CD4-positive, alpha-beta T cell treated with Interleukin-1 beta for 1 hour (primary cell): ENCODE measurements at places on chromosomes 11 and 22.
A peak's percentile ranks its signal among the peaks of the same experiment; 100 is the strongest.

DNA sequence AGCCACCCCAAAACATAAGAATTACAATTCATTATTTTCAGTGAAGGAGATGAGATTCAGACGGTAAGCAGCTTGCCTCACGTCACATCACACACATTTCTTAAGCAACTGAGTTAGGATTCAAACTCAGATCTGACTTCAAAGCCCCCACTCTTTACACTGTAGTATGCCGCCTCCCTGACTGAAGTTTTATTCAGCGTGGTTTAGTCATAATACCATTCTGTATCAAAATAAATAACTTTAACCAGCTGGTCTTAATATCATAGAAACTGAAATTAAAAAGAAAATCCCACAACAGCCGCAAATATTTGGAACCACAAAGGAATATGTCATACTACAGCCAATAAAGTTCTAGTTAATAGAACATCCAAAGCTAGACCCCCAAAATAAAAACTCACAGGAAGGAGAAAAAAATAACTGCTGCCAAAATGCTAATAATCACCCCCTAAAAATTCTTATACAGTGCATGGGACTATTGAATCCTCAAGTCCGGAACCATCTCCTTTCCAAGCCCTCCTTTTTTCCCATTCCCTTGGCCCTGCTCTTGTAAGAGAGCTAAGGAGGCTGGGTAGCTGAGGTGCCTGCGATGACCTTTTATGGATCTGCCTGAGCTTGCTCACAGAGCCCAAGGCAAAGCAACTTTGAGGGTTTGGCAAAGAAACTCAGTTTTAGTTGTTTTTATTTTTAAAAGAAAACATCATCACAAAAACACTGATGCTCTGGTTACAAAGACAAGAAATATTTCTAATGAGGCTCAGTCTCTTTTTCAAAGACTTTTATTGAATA, 334.5 kb downstream of the TTC28 start:
- no peak for DNase-seq

DNA sequence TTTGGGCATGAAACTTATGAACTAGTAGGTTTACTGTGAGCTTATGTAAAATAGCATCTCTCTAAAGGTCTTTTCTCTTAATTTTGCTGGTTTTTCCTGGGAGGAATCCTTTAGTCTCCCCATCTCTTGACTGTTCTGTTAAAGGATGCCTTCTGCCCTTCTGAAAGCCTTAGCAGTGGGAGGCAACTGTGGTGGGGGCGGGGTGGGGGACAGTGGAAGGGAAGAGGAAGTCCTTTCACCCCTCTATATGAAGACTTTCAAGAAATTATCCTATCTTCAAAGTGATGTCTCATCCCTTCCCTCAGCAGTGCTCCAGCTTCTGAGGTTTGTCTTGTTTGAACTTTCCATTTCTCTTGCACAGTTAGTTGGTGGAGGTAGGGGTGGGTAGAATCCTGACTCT, 73.1 kb downstream of the ELP4 start:
- no peak for DNase-seq

DNA sequence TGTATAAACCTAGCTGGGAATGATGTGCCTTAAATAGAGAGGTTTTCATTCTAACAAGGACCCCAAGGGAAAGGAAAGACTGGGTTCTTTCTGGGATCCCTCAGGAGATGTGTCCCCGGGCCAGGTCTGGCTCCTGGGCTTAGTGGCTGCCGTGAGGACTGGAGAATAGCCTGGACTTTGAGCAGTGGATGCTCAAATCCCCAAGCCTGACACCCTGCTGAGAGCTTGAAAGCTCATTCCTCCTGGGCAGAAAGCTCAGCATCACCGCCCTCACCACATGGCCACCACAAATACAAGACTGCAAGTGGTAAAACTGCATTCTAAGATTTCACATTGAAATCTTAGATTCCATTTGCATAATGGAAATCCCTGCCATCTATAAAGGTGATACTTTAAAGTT, 79.4 kb upstream of the NARS2 start:
- DNase-seq = no peak

GRCh38 chr11:45154276-45154675, 7.8 kb downstream of the PRDM11 start:
- DNase-seq = no peak

DNA sequence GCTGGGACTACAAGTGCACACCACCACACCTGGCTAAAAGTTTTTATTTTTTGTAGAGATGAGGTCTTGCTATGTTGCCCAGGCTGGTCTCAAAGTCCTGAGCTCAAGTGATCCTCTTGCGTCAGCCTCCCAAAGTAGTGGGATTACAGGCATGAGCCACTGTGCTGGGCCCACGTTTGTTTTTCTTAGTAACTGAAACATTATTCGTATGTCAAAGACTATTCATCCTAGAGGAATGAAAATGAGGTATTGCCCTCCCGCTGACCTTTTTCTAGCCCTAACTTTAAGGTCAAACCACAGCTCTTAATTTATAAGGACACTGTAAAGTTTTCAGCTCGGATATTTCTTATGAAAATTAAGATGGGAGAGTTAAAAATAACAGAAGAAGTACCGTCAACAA, 33.2 kb upstream of the PAX6 start:
- DNase-seq = no peak

GRCh38 chr11:79512706-79513469, 72.1 kb upstream of the TENM4 start:
- DNase-seq = no peak

DNA sequence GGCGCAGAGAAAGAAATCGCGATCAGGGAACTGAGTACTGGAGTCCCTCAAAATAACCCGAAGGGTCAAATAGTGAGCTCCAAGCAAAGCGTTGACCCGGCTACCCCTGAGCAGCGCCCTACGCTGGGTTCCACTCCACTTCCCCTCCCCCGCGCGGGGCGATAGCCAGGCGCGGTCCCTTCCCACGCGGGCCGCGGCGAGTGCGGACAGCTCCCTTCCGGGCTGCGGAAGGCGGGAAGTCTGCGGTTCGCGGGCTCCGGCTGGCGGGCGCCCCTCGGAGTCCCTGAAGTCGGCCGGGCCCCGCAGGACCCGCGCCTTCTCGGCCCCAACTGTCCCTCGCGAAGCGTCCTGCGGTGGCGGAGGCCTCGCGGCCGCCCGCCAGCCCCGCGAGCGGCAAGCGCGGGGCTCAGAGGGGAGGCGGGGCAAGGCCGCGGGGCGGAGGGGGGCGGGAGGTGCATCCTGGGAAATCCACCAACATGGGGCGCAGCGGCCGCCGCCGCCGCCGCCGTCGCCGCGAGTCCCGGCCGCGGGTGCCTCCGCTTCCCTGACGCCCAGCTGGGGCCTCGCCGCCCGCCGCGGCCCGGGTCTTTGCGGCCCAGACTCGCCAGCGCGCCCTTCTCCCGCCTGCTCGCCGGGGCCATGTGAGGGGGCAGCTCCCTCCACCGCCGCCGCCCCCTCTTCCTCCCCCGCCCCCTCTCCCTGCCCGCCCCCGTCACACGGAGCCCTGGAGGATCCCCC, at the start of gene QSER1:
Gene QSER1, plus strand, starts transcription at position 457 of the 738 bp plus-strand sequence. CDS start 315 bp downstream, outside the sequence.
- peak; percentile 65 for DNase-seq

DNA sequence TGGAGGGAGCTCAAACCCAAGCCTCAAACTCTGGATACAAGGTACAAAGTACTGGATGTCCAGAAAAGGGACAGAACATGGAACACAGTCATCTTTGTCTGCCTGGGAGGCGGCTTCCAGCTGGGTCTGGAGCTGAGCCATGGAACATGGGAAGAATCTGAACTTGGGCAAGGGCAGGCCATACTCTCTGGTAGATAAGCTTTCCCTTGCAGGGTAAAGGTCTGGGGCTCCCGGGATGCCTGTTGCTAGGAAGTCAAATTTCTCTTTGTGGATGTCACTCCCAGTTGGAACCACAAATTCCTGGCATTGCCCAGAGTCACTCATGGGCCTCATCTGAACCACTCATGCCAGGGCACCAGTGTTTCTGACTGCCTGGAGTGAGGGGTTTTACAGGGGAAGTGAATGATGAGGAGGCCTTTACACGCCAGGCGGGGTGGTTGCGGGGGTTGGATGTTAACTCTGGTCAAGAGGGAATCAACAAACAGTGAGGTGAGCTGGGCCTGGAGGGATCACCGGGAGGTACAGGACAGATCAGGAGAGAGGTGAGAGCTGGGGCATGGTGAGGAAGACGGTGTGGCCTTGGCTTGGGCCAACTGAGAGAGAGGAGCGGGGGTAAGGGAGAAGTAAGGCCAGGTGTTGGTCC, 5.7 kb downstream of the FTH1 start:
- DNase-seq = no peak

DNA sequence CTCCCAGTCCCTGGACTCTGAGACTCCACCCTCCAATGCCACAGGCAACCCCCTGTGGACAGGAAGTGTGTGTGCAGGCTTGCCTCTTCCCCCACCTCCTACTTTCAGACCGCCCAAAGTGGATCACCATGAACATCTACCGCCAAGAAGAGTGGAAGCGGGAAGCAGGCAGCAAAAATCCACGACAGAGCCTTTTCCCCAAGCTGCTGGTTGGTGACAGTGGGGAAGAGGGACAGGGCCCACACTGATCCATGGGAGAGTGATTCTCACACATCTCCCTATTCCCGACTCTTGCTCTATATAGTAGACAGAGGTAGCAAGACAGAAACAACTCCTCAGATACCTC, 53.4 kb upstream of the SPATA19 start:
- DNase-seq = no peak

DNA sequence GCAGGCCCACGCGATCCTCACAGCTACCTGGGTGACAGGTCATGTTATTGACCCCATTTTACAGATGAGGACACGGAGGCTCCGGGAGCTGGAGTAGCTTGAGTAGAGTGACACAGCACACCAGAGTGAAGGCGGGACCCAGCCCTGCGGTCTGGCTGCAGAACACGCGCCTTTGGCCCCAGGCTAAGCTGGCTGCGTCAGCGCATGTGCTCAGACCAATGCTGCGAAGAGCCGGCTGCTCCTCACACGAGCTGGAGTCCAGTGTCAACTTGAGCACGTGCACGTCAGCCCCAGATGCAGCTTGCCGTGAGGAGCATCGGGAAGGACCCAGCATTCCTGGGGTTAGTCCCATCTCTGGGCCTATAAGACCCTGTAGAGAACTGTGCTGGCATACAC, 49.9 kb downstream of the SCUBE1 start:
- no peak for DNase-seq

- no peak for DNase-seq
Observed at GRCh38 chr11:116579857-116580727, 192.7 kb downstream of the BUD13 start.

GRCh38 chr11:9263840-9264315, 1.3 kb downstream of the DENND5A start:
- DNase-seq = peak; percentile 56

DNA sequence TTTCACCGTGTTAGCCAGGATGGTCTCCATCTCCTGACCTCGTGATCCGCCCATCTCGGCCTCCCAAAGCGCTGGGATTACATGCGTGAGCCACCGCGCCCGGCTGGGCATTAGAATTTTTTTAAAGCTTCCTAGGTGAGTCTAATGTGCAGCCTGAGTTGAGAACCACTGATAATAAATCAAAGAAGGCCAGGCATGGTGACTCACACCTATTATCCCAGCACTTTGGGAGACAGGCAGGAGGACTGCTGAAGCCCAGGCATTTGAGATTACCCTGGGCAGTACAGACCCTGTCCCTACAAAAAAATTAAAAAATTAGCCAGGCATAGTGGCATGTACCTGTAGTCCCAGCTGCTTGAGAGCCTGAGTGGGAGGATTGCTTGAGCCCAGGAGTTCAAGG, 13.7 kb downstream of the MEI1 start:
- no peak for DNase-seq

DNA sequence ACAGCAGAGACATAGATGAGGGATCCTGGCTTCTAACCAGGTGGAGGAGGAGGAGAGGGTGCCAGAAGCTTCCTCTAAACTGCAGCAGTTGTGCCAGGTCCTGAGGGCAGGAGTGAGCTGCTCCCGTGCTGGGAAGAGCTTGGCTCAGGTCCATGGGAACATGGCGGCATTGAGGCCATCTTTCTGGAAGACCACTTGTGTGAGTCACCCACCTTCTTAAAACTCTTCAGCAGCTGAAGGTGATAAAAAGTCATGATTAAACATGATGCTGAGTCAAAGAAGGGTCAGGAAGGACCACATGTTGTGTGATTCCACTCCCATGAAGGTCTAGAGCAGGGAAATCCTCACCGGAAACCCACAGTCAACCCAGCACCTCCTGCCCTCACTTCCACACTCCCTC, 35.1 kb downstream of the LINC01488 start:
- DNase-seq = no peak

DNA sequence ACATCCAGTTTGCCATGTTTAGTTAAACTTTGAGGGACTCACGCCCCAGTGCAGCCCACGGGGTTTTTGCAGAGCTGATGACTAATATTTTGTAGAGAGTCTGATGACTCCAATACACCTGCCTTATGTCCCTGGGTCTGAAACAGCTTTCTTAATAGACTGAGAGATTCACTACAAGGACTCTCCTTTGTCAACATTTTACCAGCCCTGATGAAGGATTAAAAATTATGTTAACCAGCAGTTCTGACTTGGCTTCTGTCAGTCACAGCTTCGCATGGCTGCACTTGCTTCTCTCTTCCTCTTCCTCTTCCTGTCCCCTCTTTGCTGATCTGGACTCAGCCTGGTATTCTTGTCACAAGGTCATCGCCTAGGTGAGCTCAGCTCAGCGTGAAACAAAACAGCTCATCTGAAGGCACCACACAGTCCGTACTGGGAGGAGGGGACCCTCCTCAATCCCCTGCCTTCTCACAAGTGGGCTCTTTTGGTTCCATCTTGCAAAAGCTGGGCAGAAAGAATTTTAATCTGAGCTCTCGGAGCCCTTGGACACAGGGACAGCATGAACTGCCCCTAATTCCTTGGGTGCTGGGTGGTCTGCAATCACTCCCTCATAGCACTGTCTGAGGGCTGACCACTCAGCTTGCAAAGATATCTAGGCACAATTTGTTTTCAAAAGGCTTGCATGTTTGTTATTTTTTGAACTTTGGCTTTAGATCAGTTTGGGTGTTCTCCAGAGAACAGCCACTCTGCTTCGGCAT, 38.1 kb upstream of the POU2AF1 start:
- peak; percentile 72 for DNase-seq

DNA sequence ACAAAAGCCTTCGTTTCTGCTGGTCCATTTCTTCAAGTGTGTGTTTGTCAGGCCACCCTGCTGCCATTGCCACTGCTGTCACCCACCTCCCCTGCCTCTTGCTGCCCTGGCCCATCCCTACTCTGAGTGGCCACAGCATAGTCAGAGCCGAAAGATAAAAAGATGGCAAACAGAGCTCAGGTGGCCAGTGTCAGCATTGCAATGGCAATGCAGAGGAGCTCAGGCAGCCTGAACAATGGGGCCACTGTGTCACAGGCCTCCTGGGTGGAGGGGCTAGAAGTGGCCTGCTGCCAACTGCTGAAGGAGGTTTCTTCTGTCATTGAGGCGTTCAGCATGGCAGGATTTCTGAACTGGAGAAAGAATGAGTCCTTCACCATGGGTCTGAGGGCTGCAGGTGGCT, 137.1 kb downstream of the CSNK2A3 start:
- no peak for DNase-seq

DNA sequence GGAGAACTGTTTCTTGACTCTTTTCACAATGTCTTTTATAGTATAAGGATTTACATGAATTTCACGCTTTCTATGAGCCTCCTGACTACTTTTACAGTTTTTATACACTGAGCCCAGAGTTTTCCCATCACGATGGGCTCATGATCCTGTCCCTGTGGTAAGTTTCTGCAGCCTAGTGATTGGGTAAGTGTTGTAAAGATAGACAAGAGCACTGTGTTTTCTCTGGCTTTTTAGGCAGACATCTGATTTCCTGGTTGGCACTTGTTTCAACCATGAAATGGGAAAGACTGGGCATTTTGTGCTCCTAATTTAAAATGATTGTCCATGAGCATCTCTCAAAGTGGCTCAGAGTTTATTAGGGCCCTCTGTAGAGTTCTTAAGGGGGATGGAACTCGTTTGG, 299.0 kb downstream of the FAT3 start:
- no peak for DNase-seq

- DNase-seq = no peak
Observed at GRCh38 chr22:28358312-28358711, 321.3 kb downstream of the TTC28 start.
